ENCODE measurements at places on chromosomes 2 and 18.

- DNase-seq: no peak
Observed at GRCh38 chr2:159595410-159596046, 20.8 kb downstream of the BAZ2B start.

GRCh38 chr2:58638256-58638805 is 397.2 kb upstream of the FANCL start:
- DNase-seq: no peak

DNA sequence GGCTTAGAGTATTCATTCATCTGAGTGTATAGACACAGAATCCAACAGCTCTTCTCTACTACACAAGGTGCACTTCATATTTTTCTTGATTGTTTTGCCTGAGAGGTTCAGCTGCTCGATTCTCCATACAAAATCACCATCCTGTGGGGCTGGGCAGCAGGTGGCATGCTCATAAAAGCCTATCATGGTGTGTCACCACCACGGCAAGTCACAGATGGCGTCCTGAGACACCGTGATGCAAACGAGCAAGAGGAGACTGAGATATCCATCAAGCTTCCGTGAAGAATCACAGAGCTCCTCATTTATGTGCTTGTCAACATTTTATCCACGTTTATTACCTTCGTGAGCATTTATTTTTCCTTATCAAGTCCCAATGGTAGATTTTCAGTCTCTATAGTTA is 22.4 kb upstream of the NRP2 start:
- DNase-seq: no peak

DNA sequence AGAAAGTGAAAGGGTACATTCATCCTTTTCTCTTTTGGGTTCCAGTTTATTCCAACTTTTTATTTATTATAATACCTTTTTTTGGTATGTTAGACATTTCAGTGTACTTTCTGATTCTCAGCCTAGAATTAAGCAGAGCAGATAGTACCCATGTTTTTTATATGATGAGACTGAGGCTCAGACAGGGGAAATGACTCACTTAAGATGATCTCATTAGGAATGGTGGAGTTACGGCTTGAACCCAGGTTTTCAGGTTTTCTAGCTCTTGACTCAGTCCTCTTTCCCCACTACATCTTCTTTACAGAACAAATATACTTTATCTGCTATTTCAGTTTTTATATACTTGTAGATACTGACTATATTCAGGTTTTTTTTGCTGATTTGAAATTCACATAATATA is 51.7 kb upstream of the OTX1 start:
- no peak for DNase-seq

DNA sequence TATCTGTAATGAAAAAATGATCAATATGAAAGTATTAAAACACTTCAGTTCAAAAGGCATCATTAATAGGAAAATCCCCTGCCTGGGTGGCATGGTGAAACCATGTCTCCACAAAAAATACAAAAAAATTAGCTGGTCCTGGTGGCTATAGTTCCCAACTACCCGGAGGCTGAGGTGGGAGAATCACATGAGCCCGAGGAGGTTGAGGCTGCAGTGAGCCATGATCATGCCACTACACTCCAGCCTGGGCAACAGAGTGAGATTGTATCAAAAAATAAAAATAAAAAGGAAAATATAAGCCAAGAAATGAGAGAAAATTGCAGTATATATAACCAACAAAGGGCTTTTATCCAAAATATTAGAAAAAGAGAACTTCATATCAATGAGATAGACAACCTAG is 71.6 kb upstream of the MYCN start:
- DNase-seq: no peak

All from stimulated activated CD8-positive, alpha-beta memory T cell treated with anti-CD3 and anti-CD28 coated beads, Interleukin-12 subunit alpha, Interleukin-12 subunit beta, amount 100 ng/mL, for 1 hour (primary cell).